ENCODE measurements at places on chromosomes 7 and 10. TPM values are rescaled to one million over a fixed set of nuclear protein-coding genes. Genes with fewer than 3 reads are reported as not detected.

Gene SHTN1
- total RNA-seq: 0.75 TPM

Gene ZNF33B
- 27.6 TPM for total RNA-seq

Gene NFE2L3
- 26.4 TPM for total RNA-seq

Gene PKD2L1
- total RNA-seq: 0.14 TPM

Gene DRGX
- total RNA-seq: not detected
